ENCODE measurements at places on chromosomes 5 and 9. TPM values are rescaled to one million over a fixed set of nuclear protein-coding genes. Genes with fewer than 3 reads are reported as not detected.
A peak's percentile ranks its signal among the peaks of the same experiment; 100 is the strongest.

Gene TAL2
- total RNA-seq, result not detected

Gene COL27A1
- total RNA-seq, result 8.5 TPM

Gene PCDHGA1
- 0.75 TPM for total RNA-seq

- no peak for DNase-seq
These were observed 21.4 kb upstream of the ISOC1 start for GRCh38 chr5:129073111-129073510.

GRCh38 chr5:135008981-135009735 lies 24.9 kb downstream of the PITX1 start:
- no peak for DNase-seq

DNA sequence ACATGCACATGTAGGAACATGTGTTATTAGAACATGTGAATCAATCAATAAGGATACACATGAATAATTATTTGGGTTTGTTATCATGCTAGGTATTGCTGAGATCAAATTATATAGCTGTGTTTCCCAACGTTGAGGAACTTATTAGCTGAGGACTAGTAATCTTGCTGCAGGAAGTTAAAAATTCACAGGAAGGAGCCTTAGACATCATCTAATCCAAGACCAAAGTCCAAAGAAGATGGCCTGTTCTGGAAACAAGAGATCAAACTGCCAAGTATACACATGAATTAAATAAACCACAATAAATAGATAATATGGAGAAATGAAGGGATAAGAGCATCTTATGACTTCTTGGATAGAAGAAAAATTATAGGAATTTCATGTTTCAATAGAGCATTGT lies 19.9 kb downstream of the POU5F2 start:
- DNase-seq, result peak; percentile 45

- DNase-seq, result no peak
These were observed 111.5 kb downstream of the HTR4 start for GRCh38 chr5:148542812-148543211.

DNA sequence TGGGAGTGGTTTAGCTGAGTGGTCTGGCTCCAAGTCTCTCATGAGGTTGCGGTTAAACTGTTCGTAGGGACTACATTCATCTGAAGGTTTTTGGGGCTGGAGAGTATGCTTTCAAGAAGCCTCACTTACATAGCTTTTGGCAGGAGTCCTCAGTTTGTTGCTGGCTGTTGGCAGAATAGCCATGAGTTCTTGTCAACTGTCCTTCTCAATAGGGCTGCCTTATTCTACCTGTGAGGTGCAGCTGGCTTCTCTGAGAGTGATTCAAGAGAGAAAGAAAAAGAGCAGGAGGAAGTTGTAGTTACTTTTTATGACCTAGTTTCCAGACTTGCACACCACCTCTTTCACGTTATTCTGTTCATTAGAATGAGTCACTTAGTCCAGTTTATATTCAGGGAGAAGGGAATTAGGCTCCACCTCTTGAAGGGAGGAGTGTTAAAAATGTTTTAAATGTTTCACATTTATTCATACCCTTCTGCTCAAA lies 33.2 kb downstream of the YTHDC2 start:
- DNase-seq, result peak; percentile 31

DNA sequence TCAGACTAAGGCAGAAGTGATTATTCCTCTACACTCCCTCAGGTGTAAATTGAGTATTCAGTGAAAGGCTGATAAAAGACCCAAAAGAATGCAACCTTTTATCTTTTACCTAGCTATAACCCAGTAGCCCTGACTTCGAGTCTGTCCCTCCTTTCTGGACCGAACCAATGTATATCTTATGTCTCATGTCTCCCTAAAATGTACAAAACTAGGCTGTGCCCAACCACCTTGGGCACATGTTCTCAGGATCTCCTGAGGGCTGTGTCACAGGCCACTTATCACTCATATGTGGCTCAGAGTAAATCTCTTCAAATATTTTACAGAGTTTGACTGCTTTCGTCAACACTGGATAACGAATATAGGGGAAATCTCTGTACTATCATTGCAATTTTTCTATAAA lies 12.7 kb downstream of the FBXL17 start:
- no peak for DNase-seq

DNA sequence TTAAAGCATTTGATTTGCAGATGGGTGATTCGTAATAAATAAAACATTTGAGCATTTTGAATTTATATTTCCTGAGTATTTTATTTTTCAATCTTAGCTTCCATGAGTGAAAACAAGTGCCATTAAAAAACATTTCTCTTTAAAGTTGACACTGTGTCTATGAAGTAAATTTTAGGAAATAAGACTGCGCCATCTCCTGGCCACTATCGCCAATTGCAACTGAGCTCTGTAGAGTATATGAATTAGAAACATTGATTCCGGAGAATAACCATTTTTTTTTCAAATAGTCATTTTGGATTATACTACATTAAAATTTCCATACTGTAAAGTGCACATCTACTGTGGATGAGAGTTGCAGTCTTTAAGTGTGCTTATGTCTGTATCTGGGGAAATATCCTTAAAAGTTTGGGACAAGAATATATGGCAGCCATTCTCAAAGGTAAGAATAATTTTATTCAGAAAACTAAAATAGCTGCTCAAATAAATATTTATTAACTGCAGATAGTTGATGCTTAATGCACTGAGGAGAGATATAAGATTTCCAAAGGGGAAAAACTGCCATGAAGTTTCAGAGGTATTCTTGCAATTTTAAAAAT lies 5.9 kb downstream of the DMRTA1 start:
- DNase-seq, result no peak

DNA sequence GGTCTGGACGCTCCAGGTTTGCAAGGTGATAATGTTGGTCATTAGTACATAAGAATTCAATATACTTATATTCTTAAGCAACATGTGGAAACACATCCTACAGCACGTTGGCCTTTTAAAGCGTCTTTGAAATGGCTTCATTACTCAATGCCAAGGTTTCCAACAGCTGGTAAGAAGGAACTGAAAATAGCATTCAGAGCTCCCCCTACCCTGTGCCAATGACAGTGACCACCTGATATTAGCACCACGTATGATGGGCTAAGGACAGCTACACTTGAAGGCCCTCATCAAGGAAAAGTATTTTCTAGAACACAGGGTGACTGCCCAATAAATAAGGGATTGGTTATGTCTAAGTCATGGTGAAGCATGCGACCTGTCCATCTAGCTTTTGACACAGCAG lies 9.9 kb downstream of the ZNF622 start:
- DNase-seq, result no peak

- DNase-seq, result no peak
These were observed 80.3 kb downstream of the HMHB1 start for GRCh38 chr5:143892271-143892670.

DNA sequence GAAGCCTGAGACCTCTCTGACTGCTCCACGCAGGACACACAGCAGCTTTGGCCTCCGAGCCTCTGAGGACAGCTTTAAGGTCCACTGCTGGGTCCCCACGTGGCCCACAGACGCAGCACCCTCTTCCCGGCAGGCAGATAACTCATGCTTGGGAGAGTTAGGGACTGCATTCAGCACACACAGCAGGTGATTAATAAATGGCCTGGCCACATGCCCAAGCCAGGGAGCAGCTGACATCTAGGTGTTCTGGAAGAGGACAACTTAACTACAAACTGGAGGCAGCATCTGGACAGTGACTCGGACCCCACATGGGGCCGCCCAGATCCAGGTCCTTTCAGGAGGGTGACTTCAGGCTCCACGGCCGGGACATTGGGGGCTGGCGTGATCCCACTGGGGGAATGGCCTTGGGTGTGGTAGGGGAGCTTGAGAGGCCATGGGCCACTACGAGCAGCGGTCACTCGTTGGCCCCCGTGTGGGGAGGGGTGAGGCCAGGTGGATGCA lies 11.3 kb downstream of the NINJ1 start:
- no peak for DNase-seq

GRCh38 chr9:137516144-137516917 lies 33.9 kb downstream of the PNPLA7 start:
- DNase-seq, result no peak

- peak; percentile 37 for DNase-seq
These were observed 574.8 kb downstream of the PSAT1 start for GRCh38 chr9:78871452-78872331.

DNA sequence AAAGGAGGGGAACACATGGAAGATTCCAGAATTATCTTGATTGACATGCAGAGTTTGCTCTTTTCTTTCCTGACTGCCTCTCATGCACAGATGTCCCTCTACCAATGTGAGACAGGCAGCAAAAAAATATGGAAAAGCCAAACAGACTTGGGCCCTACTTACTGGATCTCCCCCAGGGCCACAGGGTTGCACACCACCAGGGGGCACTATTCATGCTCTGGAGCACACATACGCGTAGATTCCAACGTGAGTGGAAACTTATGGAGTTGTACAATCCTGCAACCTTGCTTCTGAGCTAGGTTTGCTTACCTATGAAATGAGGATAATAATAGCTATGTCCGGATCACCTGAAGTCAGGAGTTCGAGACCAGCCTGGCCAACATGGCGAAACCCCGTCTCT lies 319.5 kb downstream of the ARHGEF28 start:
- no peak for DNase-seq

DNA sequence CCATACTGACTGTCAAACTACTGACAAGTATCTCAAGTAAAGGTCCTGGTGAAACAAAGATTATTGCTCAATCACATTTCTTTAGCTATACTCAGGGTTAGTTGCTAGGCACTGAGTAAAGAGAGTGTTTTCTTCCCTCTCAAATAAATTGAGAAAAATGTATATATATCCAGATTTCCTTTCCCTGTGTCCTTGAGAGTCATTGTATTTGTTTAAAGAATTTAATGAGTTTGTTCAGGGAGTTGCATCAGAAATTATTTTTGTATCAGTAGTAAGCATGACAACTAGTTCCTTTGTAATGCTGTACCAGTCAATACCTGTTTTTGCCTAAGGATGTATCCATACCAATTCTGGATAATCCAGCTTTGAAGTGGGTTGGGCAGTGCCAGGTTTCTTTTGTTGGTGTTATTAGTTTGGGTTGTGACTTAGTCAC lies 3.2 kb upstream of the ANKHD1 start:
- DNase-seq, result no peak

- no peak for DNase-seq
These were observed 650 bp downstream of the DCTN4 start for GRCh38 chr5:150758203-150758530.

DNA sequence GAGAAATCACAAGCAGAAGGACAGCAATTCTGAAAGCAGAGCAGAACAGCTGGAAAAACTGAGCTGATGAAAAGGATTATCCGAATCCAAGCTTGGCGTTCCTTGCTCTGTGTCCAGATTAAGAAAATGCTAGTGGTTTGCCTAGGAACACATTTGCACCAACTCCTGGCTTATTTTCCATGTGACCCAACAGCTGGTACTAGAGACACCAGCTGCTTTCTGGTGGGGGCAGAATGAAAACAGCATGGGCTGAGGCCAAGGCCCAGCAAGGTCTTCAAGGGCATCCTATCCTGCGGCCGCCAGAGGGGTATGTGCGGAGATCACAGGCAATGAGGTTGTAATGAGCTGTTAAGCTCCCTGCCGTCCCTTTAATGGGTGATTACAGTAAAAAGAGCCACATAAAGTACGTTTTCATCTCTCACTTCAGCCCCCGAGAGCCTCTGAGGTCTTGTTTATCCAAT lies 131.5 kb downstream of the DOCK8 start:
- DNase-seq, result no peak

GRCh38 chr9:126327006-126327713 lies 531 bp downstream of the MVB12B start:
- no peak for DNase-seq

DNA sequence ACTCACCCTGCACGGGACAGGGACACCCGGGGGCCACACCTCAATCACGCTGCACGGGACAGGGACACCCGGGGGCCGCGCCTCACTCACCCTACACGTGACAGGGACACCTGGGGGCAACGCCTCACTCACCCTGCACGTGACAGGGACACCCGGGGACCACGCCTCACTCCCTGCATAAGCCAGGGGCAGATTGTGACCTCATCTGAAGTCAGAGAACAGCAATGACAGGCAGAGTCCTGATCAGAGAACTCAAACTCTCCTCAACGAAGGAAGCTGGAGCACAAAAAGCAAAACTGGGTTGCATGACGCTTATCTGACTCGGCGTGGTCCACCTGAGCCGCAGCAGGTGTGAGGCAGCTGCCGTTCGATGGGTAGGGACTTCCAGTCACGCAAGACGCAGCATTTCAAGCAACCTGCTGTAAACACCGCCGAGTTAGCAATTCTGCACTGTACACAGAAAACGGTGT lies 3.2 kb downstream of the TERT start:
- DNase-seq, result no peak

GRCh38 chr5:122447072-122447471 lies 135.0 kb downstream of the SNCAIP start:
- no peak for DNase-seq

DNA sequence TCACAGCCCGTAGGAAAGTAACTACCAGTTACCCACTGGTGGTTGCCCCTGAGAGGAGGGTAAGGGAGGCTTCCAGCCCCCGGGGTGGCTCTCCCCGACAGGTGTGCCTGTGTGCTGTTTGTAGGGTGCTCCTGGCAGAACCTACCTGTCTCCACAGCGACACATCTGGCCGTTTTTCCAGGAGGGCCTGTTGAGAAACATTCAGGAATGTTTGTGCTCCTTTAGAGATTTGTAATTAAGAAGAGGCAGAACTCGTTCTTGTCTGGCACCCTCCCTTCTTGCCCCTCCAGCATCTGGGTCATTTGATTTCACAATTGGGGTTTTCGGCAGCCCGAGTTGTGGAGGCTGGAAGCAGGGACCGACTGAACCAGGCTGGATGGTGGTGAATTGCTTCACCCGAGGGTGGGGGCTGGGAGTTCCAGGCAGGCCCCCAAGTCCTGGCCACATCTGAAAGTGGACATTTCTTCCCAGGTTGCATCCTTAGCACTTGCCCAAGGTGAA lies 74.2 kb downstream of the WWC1 start:
- no peak for DNase-seq

GRCh38 chr5:135032999-135033861 lies 798 bp downstream of the PITX1 start:
- DNase-seq, result no peak

DNA sequence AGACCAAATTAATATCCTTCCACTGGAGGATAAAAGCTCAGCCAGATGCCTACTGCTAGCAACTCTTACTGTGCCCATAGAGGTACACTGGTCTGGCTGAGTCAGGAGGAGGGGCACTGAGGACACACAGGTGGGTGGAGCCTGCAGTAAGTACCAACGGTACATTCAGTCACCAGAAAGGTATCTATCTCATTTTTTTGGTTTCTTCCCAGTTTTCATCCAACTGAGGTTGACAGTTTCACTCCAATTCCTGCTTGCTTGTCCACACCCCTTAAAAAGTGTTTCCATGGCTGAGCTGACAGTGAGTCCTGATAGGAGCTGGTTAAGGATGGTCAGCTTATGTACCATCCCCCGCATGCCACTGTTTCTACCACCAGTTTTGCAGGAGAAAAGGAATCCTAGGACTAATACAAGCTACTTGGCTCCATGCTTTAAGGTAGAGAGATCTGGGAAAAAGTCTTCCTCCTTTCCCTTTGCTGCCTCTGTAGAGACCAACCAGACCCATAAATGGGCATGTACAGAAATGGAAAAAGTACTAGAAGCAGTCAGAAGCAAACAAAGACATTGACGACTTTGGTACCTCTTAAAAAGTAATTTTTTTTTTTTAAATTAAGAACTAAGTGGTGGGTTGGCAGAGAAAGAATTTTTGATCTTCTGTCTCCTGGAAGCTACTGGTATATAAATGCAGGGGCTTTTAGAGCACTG lies 3.2 kb downstream of the ELL2 start:
- no peak for DNase-seq

GRCh38 chr5:124457901-124458300 lies 288.5 kb downstream of the ZNF608 start:
- no peak for DNase-seq

GRCh38 chr5:68849906-68850305 lies 243.9 kb upstream of the SLC30A5 start:
- no peak for DNase-seq
